ENCODE measurements at places on chromosomes 7 and 10.

DNA sequence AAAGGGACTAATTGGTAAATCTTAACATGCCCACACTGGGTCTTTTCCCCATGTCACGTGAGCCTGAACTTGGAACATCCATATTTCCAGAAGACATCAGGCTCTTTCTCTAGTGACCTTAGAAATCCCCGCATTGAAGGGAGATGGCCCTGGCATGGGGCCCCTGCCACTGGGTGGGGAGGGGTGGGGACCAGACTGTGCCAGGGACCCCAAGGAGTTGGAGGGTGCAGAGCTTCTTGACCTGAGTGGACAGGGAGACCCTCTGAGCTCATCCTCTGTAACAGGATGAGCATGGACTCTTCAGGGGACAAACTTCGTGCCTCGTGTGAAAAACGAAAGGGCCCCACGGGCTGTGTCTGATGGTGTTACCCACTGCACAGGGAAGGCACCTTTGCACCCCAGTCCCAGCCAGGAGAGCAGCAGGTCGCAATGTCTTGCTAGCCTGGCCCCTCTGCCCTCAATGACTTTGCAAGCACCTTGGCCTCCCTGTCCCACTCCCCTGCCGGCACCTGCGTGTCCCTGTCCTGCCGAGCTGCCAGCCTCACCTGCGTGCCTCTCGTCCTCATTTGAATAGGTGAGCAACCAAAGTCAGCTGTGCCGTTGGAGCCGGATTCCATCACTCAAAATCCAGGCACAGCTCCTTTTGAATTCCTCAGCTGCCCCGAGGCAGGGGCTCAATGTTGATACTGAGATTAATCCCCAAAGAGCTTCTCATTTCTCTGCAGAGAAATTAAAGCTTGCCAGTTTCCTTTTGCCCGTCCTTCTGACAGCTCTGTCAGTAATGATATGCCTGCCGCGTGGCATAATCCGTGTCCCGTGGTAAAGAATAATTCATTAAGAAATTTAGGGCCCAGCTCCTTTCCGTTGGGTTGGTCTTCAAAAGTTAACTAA lies 234.9 kb downstream of the EBF3 start:
- no peak for DNase-seq

DNA sequence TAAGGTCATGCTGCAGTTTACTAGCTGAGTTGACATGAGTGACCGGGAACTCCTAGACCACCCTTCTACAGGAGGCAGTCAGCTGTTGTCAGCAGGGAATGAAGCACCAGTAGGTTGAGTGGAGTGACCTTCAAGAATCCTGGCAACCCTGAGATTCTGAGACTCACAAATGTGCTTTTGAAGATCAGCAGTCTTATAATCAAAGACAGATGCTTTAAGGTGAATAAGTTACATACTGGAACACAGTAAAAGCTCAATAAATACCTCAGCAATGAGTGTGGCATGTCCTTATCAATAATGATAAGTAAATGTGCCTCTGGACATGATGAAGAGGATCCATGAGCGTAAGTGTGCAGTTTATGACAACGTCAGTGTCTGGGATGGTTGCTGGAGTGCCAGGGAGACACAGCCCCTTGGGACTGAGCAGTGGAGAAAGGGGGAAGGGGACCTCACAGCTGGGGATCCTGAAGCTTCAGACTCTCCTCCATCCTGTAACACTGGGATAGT lies 11.9 kb upstream of the OR6V1 start:
- no peak for DNase-seq

DNA sequence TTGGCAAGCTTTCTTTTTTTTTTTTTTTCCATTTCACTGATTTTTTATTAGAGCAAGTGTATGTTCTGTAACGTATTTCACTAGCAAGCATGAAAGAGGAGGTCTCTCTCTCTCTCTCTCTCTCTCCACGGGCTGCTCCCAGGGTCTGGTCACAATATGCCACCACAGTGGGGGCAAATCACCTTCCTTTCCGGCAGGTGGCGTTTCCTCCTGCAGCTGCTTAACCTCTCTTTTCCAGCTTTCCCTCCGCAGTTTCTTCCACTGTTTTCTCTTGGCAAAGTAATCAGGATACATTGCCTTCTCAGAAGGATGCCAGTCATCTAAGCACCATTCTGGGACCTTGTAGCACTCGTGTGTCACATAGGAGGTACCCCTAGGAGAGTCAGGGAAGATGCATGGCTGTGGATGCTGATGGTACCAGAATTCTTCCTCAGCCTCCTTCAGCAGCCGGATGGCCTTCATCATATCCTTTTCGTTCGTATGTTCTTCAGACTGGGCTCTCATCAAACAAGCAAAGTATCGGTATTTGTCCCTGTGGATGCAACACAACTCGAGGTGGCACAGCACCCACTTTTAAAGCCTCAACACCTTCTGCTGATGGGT lies 197.3 kb upstream of the PODXL start:
- DNase-seq: no peak

DNA sequence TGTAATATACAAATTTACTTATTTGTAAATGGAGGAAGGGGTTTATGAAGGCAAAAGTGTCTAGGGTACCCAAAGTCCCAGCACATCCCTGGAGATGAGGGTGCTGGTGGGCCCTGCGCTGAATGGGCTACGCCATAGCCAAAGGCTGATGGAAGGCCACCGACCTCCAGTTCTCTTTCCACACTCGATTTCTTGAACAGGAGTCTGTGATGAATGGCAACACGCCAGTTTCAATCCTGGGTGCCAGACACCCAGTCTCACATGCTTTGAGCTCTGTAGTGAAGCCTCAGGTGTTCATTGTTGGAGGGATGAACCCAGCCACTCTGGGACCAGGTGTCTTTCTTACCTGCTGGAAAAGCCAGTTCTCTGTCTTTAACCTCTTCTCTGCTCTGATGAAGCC lies 752 bp downstream of the LRMDA start:
- DNase-seq: no peak

GRCh38 chr7:158141806-158142518 lies 445.7 kb downstream of the PTPRN2 start:
- no peak for DNase-seq

Measured in stimulated activated CD8-positive, alpha-beta memory T cell treated with anti-CD3 and anti-CD28 coated beads, Interleukin-4, amount 100 ng/mL, for 4 hours (primary cell).